Ascending aorta (tissue), 2 donors: ENCODE measurements at places on chromosomes 7 and 10. TPM values are rescaled to one million over a fixed set of nuclear protein-coding genes. Genes with fewer than 3 reads are reported as not detected.

DNA sequence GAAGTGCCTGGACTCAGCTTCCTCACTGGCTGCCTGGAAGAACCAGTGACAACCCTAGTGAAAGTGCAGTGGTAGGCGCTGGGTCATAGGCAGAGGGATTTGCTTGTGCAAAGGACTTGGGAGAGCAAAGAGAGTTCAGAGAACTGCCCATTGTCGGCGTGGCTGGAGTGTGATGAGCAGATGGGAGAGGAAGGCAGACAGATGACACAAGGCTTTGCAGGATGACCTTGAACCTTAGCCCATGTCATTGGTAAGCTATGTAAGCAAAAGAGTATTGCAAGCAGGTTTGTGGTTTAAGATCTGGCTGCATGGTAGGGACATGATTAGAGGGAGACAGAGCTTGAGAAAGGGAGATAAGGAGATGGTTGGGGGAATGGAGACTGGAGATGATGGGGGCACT is 35.3 kb upstream of the NOBOX start:
- H3K4me1 ChIP-seq: no peaks in the 10 kb centered on the region
- H3K27me3 ChIP-seq: no peaks in the 10 kb centered on the region
- DNase-seq: no peak
- H3K4me3 ChIP-seq: no peak overlapping the region

GRCh38 chr7:30445770-30446169 is 32.8 kb downstream of the NOD1 start:
- no peaks in the 10 kb centered on the region for H3K27me3 ChIP-seq
- H3K27ac ChIP-seq: no peak overlapping the region
- DNase-seq: peak; percentile 45

- H3K4me3 ChIP-seq: no peak within 1 kb of the TSS
- no peaks in the 10 kb centered on the region for H3K4me1 ChIP-seq
- no peak within 1 kb of the TSS for H3K27ac ChIP-seq
- H3K27me3 ChIP-seq: no peaks in the 10 kb centered on the region
- H3K36me3 ChIP-seq: no peaks in the 10 kb centered on the region
Observed at GRCh38 chr7:143477501-143478150, at the start of gene TAS2R41. Gene TAS2R41 (plus strand): TSS chr7:143477873. CDS start chr7:143477873, 0 bp downstream.

- H3K4me1 ChIP-seq: no peaks in the 10 kb centered on the region
- no peaks in the 10 kb centered on the region for H3K27me3 ChIP-seq
- no peaks in the 10 kb centered on the region for H3K36me3 ChIP-seq
Observed at GRCh38 chr10:20893297-20893696, 3.8 kb downstream of the NEBL start.

DNA sequence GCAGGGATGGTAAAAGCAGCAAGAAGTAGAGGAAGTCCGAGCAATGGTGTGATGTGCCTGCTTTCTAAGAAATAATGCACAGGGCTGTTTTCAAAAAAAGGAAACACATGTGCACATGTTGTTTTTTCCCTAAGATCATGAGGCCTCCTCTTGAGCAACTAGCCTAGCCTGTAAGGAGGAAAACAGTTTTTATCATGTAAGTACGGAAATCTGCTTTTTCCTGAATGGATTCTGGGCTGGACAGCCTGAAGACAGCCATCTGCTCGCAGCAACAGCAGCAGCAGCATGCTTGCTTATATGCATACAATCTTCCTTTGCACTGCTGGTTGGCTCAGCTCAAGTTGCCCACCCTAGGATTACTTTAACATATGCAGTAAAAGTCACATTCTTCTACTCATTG is 87.1 kb downstream of the HIBADH start:
- no peak for DNase-seq
- H3K4me1 ChIP-seq: no peaks in the 10 kb centered on the region
- no peaks in the 10 kb centered on the region for H3K27me3 ChIP-seq
- H3K27ac ChIP-seq: no peak overlapping the region
- H3K36me3 ChIP-seq: no peaks in the 10 kb centered on the region

VWA2 gene
- total RNA-seq: not detected

DNA sequence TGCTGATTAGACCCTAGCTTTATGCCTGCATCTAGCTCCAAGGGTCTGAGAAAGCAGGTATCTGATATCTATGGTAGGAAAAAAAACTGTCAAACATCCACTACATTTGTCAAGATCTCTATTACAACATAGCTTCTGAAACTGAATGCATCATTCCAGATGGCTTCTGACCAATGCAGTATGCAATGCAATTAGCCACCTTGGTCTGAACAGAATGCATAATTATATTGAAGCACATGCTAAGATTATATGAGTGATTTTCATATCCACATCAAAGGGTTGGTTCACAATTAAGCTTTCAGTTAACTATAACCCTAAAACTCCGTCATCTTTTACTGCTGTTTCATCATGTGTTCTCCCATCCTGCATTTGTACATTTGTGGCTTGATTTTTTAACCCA is 271.4 kb downstream of the POLR1F start:
- H3K27me3 ChIP-seq: no peaks in the 10 kb centered on the region
- H3K4me3 ChIP-seq: no peak overlapping the region
- no peak overlapping the region for H3K27ac ChIP-seq

- no peak overlapping the region for H3K4me3 ChIP-seq
- no peaks in the 10 kb centered on the region for H3K4me1 ChIP-seq
- no peaks in the 10 kb centered on the region for H3K27me3 ChIP-seq
- no peak for DNase-seq
Observed at GRCh38 chr7:82050792-82051191, 280.9 kb upstream of the HGF start.

CLCN1 gene
- not detected for total RNA-seq

- no peaks in the 10 kb centered on the region for H3K36me3 ChIP-seq
- no peaks in the 10 kb centered on the region for H3K27me3 ChIP-seq
- H3K4me1 ChIP-seq: no peaks in the 10 kb centered on the region
- no peak overlapping the region for H3K4me3 ChIP-seq
- DNase-seq: no peak
- no peak overlapping the region for H3K27ac ChIP-seq
Observed at GRCh38 chr7:123754271-123754871, 5.6 kb upstream of the WASL start.

DNA sequence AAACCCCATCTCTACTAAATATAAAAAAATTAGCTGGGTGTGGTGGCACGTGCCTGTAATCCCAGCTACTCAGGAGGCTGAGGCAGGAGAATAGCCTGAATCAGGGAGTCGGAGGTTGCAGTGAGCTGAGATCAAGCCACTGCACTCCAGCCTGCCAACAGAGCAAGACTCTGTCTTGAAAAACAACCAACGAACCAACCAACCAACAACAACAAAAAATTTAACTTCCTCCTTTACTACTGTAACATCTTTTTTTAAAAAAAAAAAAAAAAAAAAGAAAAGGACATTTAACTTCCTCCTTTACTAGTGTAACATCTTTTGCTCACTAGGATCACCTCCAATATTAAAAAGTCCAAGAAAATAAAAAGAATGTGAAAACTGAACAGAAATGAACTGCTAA is 92.3 kb upstream of the TMEM168 start:
- no peak overlapping the region for H3K4me3 ChIP-seq
- DNase-seq: no peak
- H3K27me3 ChIP-seq: no peaks in the 10 kb centered on the region
- no peaks in the 10 kb centered on the region for H3K4me1 ChIP-seq

DNA sequence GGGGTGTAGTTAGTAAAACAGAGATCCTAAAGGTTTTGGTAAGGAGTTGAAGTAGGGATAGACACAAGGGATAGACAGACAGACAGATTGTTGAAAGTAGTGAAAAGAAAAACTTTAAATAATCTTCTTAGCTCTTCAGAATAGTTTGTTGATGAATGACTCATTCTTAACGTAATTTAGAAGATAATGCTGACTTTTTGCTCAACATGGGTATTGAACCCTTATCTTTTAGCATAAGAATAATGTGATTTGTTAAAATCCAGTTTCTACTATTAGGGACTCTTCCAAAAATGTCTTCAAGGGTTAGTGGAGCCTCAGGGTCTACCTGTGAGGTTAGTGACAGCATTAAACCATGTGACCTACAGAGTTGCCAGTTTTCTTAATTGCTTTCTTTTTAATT is 411.2 kb downstream of the ETV1 start:
- H3K4me3 ChIP-seq: no peak overlapping the region
- no peaks in the 10 kb centered on the region for H3K36me3 ChIP-seq
- no peaks in the 10 kb centered on the region for H3K27me3 ChIP-seq
- no peak for DNase-seq

DNA sequence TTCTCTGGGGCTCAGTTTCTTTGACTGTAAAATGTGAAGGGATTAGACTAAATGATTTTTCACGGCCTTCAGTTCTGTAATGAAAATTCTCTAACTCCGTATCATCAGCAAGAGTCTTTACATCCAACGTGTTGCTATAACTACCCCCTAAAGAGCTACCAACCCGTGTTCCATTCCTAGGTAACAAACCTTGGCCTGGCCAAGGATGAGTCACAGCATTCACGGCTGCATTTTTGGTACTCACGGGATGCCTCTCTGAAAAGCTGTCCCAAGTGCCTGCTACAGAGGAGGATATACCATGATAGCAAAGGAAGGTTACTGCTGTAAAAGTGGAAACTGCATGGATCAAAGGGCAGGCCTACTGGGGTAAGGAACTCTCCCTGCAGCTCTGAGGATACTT is 5.9 kb downstream of the LRRC4 start:
- H3K27me3 ChIP-seq: no peaks in the 10 kb centered on the region
- H3K27ac ChIP-seq: no peak overlapping the region
- DNase-seq: no peak
- H3K36me3 ChIP-seq: peaks cover 1% of the 10 kb centered on the region
- H3K4me1 ChIP-seq: no peaks in the 10 kb centered on the region
- no peak overlapping the region for H3K4me3 ChIP-seq

DNA sequence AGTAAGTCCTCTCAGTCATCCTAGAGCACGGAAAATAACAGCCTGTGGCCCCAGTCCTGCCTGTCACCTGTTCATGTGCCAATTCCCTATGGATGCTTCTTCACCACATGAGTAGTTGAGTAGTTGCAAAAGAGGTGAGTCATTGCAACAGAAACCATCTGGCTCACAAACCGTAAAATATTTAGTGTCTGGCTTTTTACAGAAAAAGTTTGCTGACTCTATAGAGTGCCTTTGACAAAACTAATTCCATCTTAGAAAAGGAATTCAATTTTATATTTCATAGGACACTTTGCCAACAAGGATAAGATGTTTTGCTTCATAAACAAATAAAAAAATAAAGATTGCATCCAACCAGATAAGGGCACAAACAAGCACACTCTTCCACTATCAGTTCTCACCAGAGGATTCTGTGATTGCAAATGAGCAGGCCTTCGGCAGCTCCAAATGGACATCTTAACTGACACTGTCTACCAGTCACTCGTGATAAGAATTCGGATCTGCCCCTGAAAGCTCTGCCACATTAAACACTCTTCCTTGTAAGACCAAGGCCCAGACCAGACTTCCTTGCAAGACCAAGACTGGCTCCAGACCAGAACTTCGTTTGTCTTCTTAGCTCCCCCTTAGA is 242.7 kb upstream of the SEMA3C start:
- H3K4me3 ChIP-seq: no peak overlapping the region
- H3K27me3 ChIP-seq: no peaks in the 10 kb centered on the region
- H3K4me1 ChIP-seq: no peaks in the 10 kb centered on the region
- no peak for DNase-seq
- H3K36me3 ChIP-seq: no peaks in the 10 kb centered on the region

PLAC9 gene
- total RNA-seq: 221 TPM

DNA sequence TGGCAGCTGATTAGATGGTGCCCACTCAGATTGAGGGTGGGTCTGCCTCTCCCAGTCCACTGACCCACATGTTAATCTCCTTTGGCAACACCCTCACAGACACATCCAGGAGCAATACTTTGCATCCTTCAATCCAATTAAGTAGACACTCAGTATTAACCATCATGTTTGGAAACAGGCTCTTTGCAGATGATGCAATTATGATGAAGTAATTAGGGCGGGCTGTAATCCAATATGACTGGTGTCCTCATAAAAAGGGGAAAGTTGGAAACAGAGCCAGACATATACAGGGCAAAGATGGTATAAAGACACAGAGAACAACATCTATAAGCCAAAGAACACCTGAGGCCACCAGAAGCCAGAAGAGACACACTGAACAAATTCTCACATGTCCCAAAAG is 658.6 kb downstream of the CCSER2 start:
- no peak for DNase-seq
- no peaks in the 10 kb centered on the region for H3K27me3 ChIP-seq
- no peak overlapping the region for H3K27ac ChIP-seq
- no peaks in the 10 kb centered on the region for H3K4me1 ChIP-seq

GPR15LG gene
- total RNA-seq: not detected

- H3K27ac ChIP-seq: no peak overlapping the region
- no peak for DNase-seq
- H3K4me1 ChIP-seq: no peaks in the 10 kb centered on the region
- no peaks in the 10 kb centered on the region for H3K27me3 ChIP-seq
- H3K36me3 ChIP-seq: no peaks in the 10 kb centered on the region
Observed at GRCh38 chr10:62638062-62638477, 166.4 kb upstream of the ADO start.

NEBL gene
- 0.21 TPM for total RNA-seq

- no peak overlapping the region for H3K4me3 ChIP-seq
- no peak for DNase-seq
- H3K36me3 ChIP-seq: no peaks in the 10 kb centered on the region
- H3K4me1 ChIP-seq: peaks cover 27% of the 10 kb centered on the region
Observed at GRCh38 chr10:59880971-59881510, 25.3 kb downstream of the CCDC6 start.

GRCh38 chr7:46725136-46725535 is 804.1 kb upstream of the IGFBP3 start:
- no peaks in the 10 kb centered on the region for H3K27me3 ChIP-seq
- no peaks in the 10 kb centered on the region for H3K36me3 ChIP-seq
- no peak overlapping the region for H3K4me3 ChIP-seq

DNA sequence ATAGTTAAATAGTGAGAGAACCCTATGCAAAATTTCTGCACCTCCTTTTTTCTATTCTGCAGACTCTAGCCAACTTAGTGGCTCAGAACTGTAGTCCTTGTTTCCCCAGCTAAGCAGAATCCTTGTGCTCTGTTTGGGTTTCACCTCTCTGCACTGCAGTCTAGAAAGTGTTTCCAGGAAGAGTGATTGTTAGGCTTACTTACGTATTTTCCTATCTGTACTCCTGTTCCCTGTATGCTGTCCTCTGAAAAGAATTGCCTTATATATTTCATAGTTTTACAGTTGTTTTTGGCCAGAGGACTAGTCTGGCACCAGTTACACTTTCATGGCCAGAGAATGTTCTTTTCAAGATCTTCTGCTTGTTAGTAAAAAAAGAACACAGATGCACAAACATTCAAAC is 154.6 kb upstream of the POT1 start:
- no peaks in the 10 kb centered on the region for H3K4me1 ChIP-seq
- no peak overlapping the region for H3K27ac ChIP-seq
- no peaks in the 10 kb centered on the region for H3K36me3 ChIP-seq

TSPAN33 gene
- 8.1 TPM for total RNA-seq

GRCh38 chr7:78039790-78040776 is 241.5 kb downstream of the PHTF2 start:
- no peaks in the 10 kb centered on the region for H3K27me3 ChIP-seq
- H3K4me3 ChIP-seq: no peak overlapping the region
- no peaks in the 10 kb centered on the region for H3K36me3 ChIP-seq
- no peaks in the 10 kb centered on the region for H3K4me1 ChIP-seq
- no peak overlapping the region for H3K27ac ChIP-seq

- DNase-seq: no peak
- no peaks in the 10 kb centered on the region for H3K4me1 ChIP-seq
- H3K4me3 ChIP-seq: no peak overlapping the region
- H3K36me3 ChIP-seq: no peaks in the 10 kb centered on the region
- H3K27ac ChIP-seq: no peak overlapping the region
- H3K27me3 ChIP-seq: no peaks in the 10 kb centered on the region
Observed at GRCh38 chr10:7525314-7526016, 114.6 kb upstream of the SFMBT2 start.
